ENCODE measurements at places on chromosomes 2 and 18.

GRCh38 chr2:120531863-120532600 is 186.1 kb downstream of the INHBB start:
- no peak for DNase-seq

- DNase-seq: no peak
Observed at GRCh38 chr2:141068053-141068682, 1062.6 kb downstream of the LRP1B start.

- DNase-seq: no peak
Observed at GRCh38 chr2:210562091-210562490, 5.7 kb downstream of the CPS1 start.

DNA sequence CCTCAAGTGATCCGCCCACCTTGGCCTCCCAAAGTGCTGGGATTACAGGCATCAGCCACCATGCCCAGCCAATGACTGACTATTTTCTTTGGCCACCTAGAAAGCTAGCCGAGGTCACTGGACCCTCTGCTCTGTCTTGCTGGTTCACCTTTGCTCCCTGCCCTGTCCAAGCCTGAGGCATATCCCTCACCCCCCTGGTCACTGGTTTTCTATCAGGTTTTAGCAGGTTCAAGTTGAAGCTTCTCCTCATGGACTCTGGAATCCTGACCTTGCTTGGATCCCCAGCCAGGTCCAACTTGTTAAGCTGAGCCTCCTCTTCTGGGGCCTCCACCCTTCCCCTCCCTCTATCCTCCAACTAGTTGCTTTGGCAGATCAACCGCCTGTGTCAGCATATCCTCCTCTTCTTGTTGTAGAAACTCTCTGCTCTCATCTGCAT is 33.4 kb downstream of the PAX8 start:
- DNase-seq: no peak

DNA sequence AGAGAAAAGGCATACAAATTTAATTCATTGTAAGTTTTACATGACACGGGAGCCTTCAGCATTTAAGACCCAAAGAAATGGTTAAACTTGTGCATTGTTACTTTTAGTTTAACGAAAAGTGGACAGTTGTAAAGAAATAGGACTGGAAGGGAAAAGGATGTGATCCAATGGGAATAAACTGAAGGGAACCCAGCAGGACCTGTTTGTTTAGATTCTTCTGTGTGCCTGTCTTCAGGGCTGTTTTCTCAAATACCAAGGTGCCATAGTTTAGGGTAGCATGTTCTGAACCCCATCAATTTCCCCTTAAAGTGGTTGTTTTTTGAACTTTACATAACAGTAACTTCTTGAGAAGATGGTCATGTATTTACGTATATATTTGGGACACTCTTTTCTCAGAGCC is 30.3 kb upstream of the CABLES1 start:
- no peak for DNase-seq

DNA sequence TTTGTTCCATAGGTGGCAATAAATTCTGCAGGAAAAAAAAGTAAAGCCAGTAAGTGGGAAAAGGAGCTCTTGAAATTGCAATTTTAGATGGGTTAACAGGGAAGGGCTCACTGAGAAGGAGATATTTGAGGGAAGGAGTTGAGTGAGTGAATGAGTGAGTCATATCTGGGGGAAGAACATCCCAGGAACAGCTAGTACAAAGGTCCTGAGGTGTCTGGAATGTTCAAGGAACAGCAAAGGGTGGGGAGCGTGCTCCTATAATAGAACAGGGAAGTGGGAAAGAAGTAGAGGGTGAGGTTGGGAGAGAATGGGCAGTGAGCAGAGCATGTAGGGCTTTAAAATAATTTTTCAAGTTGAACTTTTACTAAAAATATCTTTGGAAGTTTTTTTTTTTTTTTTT is 68.0 kb upstream of the PSME4 start:
- no peak for DNase-seq

DNA sequence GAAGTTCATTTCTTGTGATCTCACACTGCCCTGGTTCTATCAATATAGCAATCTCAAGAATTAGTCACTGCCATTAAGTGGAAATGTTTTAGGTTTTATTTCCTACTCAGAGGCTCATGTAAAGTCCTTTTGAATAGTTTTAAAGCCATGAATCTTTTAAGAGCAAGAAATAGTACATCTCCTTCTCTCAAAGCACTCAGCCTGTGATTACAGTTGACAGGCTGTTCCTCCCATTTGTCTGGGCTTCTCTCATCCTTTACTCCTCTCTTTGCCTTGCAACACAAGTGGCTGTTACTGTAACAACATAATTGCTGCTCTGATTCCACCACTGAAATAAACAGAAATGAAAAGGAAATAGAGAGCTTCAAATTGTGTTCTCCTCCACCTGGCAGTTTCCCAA is 18.4 kb downstream of the GRP start:
- peak; percentile 50 for DNase-seq

DNA sequence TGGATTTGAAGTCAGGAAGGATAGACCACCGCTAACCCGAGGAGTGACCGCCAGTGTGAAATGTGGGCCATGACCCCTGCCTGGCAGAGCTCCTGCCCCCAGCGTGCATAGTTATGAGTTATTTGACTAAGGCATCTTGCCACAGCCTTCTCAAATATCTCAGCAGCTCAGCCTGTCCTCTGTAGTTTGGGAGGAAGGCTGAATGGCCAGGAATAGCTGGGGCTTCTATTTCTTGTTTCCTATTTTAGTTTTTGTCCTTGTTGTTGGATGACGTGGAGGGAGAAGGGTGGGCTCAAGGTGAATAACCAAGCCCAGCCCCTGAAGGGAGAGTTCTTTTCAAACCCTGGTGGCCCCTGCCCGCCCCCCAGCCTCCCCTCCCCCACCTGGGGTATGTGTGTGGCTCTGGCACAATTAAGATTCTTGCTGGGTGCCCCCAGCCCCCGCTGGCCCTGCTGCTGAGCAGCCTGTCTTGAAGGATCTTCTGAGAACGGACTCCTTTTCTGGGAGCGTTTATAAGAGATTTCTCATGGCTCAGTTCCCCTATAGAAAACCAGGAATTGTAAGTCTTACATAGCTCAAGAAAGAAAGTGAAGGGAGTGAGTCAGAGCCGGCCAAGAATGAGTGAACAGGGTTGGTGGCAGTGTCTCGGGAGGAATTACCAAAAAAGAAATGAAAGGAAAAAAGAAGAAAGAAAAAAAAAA is 157.4 kb downstream of the GLI2 start:
- DNase-seq: no peak

DNA sequence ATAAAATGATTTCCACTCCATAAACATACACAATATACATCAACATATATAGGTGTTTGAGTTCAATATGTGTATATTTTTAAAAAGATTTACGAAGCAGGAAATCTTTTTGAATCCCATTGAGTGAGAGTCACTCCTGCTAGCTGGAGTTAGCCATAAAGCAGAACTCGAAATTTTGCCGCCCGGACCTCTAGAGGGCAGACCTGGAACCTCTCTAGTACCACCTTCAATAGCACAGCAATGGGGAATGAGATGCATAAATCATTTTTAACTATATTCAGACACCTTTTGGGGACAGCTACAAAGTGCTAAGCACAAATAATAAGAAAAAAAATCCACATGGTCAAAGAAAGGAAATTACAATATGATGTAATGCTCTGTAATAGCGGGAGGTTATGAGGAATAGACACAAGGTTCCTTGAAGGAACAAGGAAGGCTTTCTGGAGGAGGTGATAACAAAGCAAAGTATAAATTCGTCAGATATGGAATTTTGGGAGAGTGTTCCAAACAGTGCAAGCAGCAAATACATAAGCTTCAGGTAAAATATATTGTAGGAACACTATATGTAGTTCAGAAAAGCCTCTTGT is 533.4 kb downstream of the ERBB4 start:
- DNase-seq: peak; percentile 73

GRCh38 chr2:166148500-166149400 is 20.9 kb upstream of the SCN1A start:
- no peak for DNase-seq

DNA sequence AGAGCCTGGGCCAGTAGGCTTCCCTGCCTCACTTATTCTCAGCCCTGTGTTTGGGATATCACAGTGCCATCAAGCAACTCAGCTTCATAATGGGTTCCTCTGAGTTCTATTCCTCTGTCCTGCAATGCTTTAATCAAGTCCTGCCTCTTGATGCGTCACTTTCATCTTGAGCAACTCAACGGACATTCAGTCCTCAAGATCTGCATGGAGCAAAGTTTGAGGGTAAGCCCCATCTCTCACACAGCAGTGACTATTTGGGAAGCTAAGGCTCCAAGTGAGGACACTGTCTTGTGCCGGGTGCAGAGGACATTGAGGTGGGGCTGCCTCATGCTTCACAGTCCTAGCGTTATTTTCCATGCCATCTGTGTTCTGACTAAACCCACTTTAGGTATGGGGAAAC is 50.9 kb upstream of the PLB1 start:
- DNase-seq: no peak

- DNase-seq: peak; percentile 37
Observed at GRCh38 chr2:167264380-167264779, 376.1 kb downstream of the XIRP2 start.

GRCh38 chr18:36476433-36476832 is 178.9 kb downstream of the FHOD3 start:
- DNase-seq: no peak

DNA sequence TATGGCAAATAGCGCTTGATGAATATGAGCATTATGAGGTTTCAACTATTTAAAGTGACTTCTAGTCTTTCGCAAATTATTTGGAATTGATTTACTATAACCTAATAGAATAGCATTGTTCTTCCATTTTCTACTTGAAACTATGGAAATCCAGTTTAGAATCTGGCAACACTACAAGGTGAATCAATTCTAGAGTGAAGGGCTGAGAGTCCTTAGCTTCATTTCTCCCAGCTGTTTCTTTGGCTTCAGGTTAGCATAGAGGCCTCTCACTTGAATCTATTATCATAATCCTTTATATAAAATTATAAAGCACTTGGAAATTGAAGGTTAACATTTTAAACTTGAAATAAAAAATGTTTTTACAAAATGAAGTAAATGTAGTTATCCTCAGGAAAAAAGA is 318.8 kb downstream of the CCDC85A start:
- DNase-seq: no peak

GRCh38 chr2:229267080-229267479 is 4.0 kb downstream of the PID1 start:
- DNase-seq: no peak

DNA sequence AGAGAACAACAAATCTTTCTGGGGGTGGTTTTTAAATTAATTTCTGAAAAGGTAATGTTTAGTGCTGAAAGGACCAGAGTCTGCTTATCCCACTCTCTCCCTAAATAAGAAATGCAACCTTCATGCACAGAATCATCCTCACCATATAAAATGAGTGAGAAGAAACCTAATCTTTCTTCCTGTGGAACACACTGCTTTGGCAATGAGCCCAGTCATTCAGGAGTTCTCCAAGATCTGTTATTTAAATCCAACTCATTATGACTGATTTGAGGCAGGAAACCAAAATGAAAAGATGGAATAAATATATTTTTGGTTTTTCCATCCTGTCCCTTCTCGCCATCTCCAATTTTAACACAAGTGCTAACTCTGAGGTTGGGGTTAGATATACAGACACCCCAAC is 228.3 kb downstream of the SRBD1 start:
- DNase-seq: no peak

- DNase-seq: no peak
Observed at GRCh38 chr2:164711766-164712138, 90.5 kb upstream of the GRB14 start.

- no peak for DNase-seq
Observed at GRCh38 chr18:11251229-11251890, 102.0 kb upstream of the PIEZO2 start.

DNA sequence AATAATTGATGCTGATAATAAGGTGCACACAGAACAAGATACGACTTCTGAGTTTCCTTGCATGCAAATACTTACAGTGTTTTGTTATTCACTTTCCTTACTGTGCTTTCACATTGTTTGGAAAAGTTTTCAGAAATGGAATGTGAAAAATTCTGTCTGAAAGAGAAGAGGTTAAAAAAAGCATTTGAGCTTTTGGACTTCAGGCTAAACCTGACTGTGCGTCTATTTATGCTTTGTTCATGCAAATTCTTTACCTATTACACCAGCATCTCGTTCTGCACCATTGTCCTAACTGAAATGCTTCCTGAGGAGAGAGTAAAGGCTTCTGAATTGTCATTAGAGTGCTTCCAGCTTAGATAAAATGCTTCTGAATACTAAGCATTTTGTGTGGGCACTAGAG is 61.4 kb downstream of the LHCGR start:
- no peak for DNase-seq

DNA sequence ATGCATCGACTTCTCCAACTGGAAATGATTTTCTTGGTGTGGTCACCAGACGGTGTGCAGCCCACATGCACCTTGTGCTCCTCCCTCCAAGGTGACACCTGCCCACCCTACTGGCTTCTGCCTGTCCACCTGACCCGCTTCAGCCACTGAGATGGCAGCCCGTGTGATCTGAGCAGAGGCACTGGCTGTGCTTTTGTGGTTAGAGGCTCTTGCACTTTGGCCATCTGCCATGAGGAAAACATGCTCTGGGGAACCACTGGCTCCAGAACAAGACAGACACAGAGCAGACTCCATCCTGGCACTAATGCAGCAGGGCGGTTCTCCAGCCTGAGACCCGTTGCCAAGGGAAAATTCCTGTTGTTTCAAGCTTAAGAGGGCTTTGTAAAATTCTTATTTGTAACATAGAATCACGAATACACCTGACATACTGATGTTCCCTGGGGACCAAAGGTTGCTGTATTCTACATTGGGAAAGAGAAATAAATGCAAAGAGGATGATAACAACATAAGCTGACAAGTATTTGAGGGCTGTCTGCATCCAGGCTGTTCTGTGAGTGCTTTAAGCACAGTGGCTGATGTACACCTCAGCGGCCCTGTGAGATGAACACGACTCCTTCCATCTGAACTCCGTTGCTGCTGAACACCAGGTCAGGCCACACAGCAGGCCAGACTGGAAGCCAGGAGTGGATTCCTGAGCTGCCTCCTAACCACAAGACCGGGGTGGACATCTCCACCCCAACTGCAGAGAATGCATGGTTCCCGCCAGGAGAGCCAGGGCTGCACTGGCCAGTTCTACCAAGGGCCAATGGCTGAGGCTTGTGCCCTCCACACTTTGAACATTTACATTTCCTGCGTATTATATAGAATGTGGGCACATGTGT is 820.4 kb downstream of the GALR1 start:
- no peak for DNase-seq

DNA sequence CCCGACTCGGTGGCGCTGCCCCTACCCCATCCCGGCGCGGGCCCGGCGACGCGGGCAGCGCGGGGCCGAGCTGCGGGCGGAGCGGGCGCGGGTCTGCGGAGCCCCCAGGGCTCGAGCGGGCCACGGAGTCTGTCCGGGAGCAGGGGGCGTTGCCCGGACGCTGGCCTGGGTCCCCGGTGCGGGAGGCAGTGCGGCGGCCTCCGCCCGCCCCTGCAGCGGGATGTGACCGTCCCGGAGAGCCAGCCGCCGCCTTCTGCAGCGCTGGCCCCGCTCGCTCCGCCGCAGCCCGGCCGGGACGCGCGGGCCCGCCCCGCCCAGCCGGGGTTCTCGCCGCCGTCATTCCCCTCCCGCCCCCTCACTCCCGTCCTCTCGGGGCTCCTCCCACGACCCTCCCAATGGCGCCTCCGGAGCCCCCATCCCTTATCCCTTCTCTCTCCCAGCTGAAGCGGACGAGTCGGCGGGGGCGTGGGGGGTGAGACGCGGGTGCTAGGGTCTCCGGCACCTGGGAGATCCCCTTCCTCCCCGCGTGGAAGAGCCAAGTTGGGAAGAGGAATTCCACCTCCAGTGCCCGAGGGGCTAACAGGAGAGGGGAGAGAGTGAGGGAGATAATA is at the start of gene FNDC4:
FNDC4 (minus strand) TSS at position 257 of the 611 bp plus-strand sequence. CDS start 521 bp downstream, outside the sequence.
- DNase-seq: no peak
